ENCODE measurements at places on chromosomes 7 and 10. TPM values are rescaled to one million over a fixed set of nuclear protein-coding genes. Genes with fewer than 3 reads are reported as not detected.

INSYN2A gene
- 1.4 TPM for polyA plus RNA-seq

OR2A1 gene
- polyA plus RNA-seq: 0.20 TPM

PRTFDC1 gene
- 3.5 TPM for polyA plus RNA-seq

DNA sequence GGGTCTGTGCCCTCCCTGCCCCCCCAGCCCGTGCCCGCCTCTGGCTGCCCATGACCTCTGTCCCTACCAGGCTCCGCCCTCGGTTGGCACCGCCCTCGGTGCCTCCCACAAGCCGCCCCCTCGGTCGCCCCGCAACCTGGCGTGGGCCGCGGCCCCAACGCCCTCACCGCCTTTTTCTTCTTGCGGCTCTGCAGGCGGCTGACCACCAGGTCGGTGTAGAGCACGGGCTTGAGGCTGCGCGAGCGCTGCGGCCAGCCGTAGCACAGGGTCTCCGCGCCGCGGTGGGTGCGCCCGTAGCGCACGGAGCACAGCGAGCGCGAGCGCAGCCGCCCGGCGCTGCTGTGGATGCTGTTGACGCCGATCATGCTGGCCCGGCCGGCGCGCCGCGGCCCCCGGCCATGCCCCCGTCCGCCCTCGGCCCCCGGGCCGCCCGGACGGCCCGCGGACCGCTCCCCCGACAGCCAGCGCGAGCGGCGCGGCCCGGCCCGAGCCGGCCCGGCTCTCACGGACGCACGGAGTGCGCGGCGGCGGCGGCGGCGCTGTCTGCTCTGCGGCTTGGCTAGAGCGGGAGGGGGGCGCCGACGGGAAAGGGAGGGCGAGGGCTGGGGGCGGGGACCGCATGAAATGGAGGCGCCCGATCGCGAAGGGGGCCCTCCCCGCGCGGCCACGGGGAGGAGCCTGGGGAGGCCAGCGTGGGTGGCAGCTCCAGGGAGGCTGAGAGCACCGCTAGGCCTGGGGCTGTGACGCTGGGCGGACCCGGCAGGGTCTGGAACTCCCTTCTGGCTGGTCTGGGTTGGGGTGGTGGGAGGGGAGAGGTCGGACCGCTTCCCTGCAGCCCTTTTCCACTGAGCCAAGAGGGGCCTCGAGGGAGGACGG, 9.6 kb downstream of the PSD start:
- peak; percentile 69 for DNase-seq
- H3K4me3 ChIP-seq: peak overlapping the region; percentile 39
- no peaks in the 10 kb centered on the region for H3K36me3 ChIP-seq
- peaks cover 10% of the 10 kb centered on the region for H3K4me1 ChIP-seq
- no peaks in the 10 kb centered on the region for H3K27me3 ChIP-seq

CALHM1 gene
- polyA plus RNA-seq: not detected

DNA sequence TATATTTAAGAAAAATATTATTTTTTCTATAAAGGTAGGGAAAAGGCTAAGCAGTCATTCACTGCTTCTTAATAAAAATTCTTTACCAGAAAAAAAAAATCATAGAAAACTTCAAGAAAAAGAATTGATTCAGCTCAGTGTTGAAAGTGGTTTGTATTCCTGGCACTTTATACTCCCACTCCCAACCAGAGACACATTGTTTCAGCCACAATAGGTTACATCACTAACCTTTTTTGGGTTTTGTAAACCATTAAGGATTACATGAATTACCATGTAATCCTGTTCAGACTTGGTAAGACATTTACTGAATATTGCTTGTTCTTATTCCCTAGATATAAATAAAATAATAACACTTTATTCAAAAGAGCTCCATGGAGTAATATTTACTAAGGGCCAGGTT, 46.6 kb downstream of the MINPP1 start:
- H3K4me3 ChIP-seq: no peak overlapping the region
- no peaks in the 10 kb centered on the region for H3K4me1 ChIP-seq
- H3K36me3 ChIP-seq: no peaks in the 10 kb centered on the region
- no peak overlapping the region for H3K27ac ChIP-seq

PRSS58 gene
- polyA plus RNA-seq: 43.7 TPM

GRCh38 chr10:47388879-47389278, 4.8 kb upstream of the ZNF488 start:
- H3K4me1 ChIP-seq: no peaks in the 10 kb centered on the region
- DNase-seq: no peak
- no peak overlapping the region for H3K4me3 ChIP-seq
- no peaks in the 10 kb centered on the region for H3K27me3 ChIP-seq

DNA sequence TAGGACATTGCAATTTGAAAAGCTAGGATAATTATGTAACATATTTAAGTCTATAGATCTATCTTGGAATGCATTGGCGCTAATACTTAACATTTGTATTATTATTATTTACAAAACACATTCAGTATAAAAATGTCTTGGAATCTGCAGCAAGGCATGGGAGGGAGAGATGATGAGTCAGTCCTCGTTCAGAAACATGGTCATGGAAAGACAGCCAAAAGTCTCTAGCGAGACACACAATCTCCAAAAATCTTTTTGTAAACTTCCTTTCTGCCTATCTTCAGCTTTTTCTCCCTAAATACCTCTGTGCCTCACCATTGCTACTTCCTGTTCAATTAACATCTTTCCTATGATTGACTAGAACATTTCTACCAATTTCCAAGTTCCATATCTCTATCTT, 188.4 kb upstream of the CACNA2D1 start:
- DNase-seq: no peak
- H3K4me1 ChIP-seq: no peaks in the 10 kb centered on the region
- no peak overlapping the region for H3K4me3 ChIP-seq
- no peaks in the 10 kb centered on the region for H3K27me3 ChIP-seq
- no peaks in the 10 kb centered on the region for H3K36me3 ChIP-seq

IDI2 gene
- 0.79 TPM for polyA plus RNA-seq

- DNase-seq: no peak
- H3K27ac ChIP-seq: no peak overlapping the region
- H3K27me3 ChIP-seq: no peaks in the 10 kb centered on the region
These were observed 25.5 kb downstream of the SHOC2 start for GRCh38 chr10:110944792-110945396.

DNA sequence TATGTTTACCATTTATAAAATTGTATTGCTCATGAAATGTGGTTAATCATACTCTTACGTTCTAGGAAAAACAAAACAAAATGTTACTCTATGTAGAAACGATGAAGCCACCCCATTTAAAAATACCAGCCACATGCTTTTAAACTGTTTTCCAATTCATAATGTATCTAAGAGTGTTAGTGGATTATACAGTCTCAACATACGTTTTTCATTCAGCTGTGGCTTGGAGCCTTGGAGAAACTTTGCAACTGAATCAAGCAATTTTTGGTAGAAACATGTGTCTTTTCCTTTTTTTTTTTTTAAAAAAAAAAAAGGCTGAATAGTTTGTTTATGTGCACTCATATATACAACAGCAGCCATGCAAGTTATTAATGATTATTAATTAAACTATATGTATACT, 378.0 kb upstream of the SEMA3D start:
- H3K36me3 ChIP-seq: no peaks in the 10 kb centered on the region
- H3K4me1 ChIP-seq: no peaks in the 10 kb centered on the region
- H3K4me3 ChIP-seq: no peak overlapping the region
- H3K27ac ChIP-seq: no peak overlapping the region
- no peak for DNase-seq

CFTR gene
- polyA plus RNA-seq: 6.9 TPM

ZNF316 gene
- 22.7 TPM for polyA plus RNA-seq

DNA sequence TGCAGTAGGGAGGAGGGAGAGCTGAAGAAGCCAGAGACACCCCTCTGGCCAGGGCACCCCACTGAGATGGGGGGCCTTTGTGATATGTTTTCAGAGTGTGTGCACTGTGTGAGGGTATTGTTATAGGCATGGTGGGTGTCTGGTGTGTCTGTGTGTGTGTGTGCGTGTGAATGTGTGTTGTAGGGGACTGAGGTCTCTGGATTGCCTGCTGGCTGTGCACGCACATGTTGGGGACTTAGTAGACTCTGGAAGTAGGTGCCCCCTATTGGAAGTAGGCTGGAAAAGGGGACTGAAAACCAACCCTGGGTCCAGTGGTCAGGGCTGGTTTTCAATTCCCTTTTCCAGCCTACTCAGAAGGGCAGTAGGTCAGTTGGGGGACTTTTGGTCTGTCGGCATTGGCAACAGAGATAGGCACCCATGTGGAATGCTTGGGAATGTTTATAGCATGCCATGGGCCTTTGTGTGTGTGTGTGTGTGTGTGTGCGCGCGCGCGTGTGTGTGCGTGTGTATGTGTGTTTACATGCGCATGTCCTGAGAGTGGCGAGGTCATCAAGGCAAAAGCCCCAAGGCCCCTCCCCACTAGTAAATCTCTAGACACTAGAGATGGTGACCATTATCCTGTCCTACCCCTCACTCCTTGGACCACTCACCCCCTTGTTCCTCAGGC, 78.8 kb downstream of the HIF1AN start:
- no peaks in the 10 kb centered on the region for H3K4me1 ChIP-seq
- H3K27ac ChIP-seq: no peak overlapping the region
- no peak overlapping the region for H3K4me3 ChIP-seq

DNA sequence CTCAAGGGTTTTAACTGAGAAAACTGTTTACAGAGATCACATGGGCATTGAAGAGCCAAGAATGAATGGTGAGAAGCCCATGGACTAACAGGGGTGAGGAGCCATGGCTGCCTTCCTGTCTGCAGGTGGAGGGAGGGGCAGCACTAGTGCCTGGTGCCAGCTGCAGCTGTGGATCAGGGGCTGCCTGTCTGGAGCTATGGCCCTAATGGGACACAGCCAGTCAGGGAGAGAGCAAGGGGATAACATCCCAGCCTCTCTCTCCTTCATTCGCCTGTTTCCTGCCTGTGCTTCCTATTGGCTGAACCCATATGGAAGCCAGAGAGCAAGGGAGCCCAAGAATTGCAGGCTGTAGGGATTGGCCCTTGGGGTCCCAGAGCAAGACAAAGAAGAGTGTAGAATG, 125.8 kb upstream of the GAD2 start:
- peaks cover 2% of the 10 kb centered on the region for H3K4me1 ChIP-seq
- no peaks in the 10 kb centered on the region for H3K36me3 ChIP-seq
- no peaks in the 10 kb centered on the region for H3K27me3 ChIP-seq
- H3K27ac ChIP-seq: no peak overlapping the region
- H3K4me3 ChIP-seq: no peak overlapping the region

DNA sequence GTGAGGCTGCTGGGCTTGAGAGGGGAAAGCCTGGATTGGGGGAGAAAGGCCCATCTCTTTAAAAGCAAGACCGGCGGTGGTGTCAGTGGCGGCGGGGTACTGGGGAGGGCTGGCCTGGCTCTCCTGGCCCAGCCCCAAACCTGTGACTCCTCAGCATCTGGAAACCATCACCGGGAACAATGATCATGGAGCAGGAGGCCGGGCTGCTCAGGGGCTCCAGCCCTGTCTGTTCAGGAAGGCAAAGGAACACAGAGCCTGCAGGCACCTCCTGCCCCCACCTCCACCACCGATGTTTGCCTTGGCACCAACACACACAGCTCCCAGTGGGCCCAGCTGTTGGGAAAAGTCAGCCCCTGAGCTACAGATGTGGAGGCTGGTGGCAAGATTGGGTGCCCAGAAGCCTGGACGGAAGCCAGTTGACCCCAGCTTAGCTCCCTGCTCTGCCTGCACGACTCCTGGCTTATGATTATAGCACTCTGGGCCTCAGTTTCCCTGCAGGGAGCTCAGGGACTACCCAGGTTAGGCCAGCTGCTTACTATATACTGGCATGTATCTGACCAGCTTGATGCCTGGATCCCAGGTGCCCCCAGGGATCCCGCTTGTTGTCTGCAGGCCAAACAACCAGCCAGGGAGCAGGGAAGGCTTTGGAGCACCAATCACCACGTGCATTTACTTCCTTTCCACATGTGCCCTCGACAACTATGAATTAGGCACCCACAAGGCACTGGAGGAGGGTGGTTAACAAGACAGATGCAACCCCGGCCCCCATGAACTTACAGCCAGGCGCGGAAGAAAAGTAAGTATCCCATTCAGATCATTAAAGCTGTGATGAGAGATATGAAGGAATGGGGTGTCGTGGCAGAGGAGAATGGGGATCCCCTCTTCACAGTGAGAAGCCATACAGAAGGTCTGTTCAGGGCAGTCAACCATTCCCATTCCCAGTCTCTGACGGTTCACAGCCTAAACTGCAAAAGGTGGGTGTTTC, 37.3 kb downstream of the ZCCHC24 start:
- no peak overlapping the region for H3K4me3 ChIP-seq
- H3K27me3 ChIP-seq: no peaks in the 10 kb centered on the region
- DNase-seq: no peak

CPA4 gene
- 0.94 TPM for polyA plus RNA-seq

- no peaks in the 10 kb centered on the region for H3K36me3 ChIP-seq
- no peaks in the 10 kb centered on the region for H3K27me3 ChIP-seq
- no peaks in the 10 kb centered on the region for H3K4me1 ChIP-seq
- DNase-seq: no peak
These were observed 31.6 kb downstream of the ABCB5 start for GRCh38 chr7:20647036-20647435.

- no peaks in the 10 kb centered on the region for H3K4me1 ChIP-seq
- H3K27me3 ChIP-seq: no peaks in the 10 kb centered on the region
- DNase-seq: no peak
- no peaks in the 10 kb centered on the region for H3K36me3 ChIP-seq
- no peak overlapping the region for H3K27ac ChIP-seq
These were observed 132.0 kb downstream of the CFAP58 start for GRCh38 chr10:104485632-104486031.

OR2A7 gene
- 1.1 TPM for polyA plus RNA-seq

- DNase-seq: no peak
- H3K27me3 ChIP-seq: no peaks in the 10 kb centered on the region
- no peak overlapping the region for H3K4me3 ChIP-seq
- H3K4me1 ChIP-seq: no peaks in the 10 kb centered on the region
- H3K36me3 ChIP-seq: no peaks in the 10 kb centered on the region
These were observed 646.8 kb upstream of the NRP1 start for GRCh38 chr10:33981301-33981700.

SRPK2 gene
- polyA plus RNA-seq: 226 TPM

- H3K27me3 ChIP-seq: no peaks in the 10 kb centered on the region
- H3K27ac ChIP-seq: no peak overlapping the region
- no peaks in the 10 kb centered on the region for H3K4me1 ChIP-seq
- no peak for DNase-seq
- H3K36me3 ChIP-seq: no peaks in the 10 kb centered on the region
These were observed 94.3 kb downstream of the THSD7A start for GRCh38 chr7:11737723-11738122.

SNX10 gene
- 6.3 TPM for polyA plus RNA-seq

DPP6 gene
- polyA plus RNA-seq: 26.0 TPM

KBTBD2 gene
- polyA plus RNA-seq: 45.0 TPM

- H3K27ac ChIP-seq: no peak overlapping the region
- no peaks in the 10 kb centered on the region for H3K4me1 ChIP-seq
- DNase-seq: no peak
- no peak overlapping the region for H3K4me3 ChIP-seq
- H3K27me3 ChIP-seq: no peaks in the 10 kb centered on the region
These were observed 96.6 kb upstream of the TMEM196 start for GRCh38 chr7:19869979-19870378.

SORCS3 gene
- polyA plus RNA-seq: 2.2 TPM

- H3K27me3 ChIP-seq: no peaks in the 10 kb centered on the region
- H3K27ac ChIP-seq: no peak overlapping the region
- no peaks in the 10 kb centered on the region for H3K4me1 ChIP-seq
- no peaks in the 10 kb centered on the region for H3K36me3 ChIP-seq
- DNase-seq: no peak
- no peak overlapping the region for H3K4me3 ChIP-seq
These were observed 18.3 kb downstream of the KLLN start for GRCh38 chr10:87844837-87845623.

C10orf62 gene
- polyA plus RNA-seq: 304 TPM

ERCC6 gene
- polyA plus RNA-seq: 19.4 TPM

INMT gene
- polyA plus RNA-seq: 31.8 TPM
